ENCODE measurements at places on chromosomes 12 and 14. TPM values are rescaled to one million over a fixed set of nuclear protein-coding genes. Genes with fewer than 3 reads are reported as not detected.

DNA sequence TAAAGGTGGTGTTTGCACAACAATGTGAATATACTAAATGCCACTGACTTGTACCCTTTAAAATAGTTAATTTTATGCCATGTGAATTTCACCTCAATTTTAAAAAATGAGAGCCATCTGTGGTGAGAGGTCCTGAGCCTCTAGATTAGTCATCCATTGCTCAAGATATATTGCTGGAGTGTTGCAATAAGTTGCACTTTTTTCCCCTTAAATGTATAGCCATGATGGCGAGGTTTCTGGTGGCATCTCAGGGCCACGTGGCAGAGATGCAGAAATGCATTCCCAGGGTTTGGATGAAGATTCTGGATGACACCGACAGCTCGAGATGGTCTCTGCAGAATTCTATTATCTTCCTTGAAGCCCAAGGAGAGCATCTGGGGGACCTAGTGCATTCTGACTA, 153.7 kb downstream of the AACS start:
- DNase-seq = no peak

DNA sequence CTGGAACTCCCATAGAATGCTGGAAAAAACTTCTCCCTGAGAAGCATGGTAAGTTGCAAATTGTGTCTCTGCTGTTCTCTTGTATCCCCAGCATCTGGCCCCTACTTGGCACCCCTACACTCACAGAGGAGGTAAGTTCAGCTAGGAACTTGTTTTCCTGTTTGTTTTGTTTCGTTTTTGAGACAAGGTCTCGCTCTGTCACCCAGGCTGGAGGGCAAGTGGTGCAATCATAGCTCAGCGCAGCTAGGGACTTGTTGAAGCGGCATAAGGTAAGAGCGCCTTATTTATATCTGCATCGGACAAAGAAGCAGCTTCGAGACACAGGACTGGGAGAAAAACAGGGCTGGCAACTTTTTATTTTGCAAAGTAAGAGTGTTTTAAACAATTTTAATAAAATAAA, 18.5 kb upstream of the ANO2 start:
- no peak for DNase-seq

DNA sequence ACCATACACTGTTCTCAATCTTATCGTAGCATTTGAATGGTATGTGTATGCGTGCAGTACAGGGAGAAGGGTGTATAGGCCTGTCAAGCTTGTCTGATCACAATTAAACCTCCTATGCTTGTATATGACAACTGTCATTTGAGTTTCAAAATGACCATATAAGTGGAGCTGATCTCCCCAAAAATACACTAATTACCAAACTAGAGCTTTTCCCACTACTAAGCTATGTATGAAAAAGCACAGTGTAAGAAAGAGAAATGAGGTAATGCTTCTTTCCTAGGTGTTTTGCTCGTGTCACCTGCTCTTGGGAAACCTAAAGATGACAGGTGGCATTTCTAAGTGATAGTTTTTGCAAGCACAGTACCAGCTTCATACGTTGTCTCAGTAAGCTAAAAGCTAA, 1.1 kb upstream of the STK38L start:
- DNase-seq = no peak

The ADAM21 gene
- total RNA-seq = not detected

DNA sequence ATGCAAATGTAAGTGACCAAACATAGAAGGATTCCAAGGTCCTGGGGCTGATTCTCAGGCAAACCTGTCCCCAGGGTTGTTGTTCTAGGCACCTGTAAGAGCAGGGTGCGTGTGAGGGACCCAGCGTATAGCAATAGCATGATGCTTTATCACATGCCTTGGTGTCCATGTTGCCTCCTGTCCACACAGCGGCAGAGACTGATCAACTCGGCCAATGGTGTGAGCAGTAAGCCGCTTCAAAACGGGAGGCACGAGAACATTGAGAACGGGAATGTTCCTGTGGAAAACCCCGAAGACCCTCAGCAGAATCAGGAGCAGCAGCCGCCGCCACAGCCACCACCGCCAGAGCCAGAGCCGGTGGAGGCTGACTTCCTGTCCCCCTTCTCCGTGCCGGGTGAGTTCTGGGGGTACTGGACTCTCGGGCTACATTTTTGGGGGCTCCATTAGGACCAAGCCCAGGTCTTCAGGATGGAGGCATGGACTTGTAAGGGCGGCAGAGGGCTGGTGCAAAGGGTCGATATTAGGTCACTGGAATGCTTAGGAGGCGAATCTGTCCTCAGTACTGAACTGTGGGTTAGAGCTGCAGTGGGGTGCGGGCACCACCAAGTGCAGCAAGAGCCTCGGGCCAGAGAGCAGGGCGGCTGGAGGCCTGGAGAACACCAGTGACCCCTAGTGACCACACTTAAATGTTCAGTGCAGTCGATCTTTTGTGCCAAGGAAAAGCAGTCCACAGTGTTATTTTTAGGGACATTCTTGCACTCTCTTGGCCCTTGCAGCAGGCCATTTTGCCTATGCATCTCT, 57.2 kb upstream of the RIN3 start:
- DNase-seq = peak; percentile 89

DNA sequence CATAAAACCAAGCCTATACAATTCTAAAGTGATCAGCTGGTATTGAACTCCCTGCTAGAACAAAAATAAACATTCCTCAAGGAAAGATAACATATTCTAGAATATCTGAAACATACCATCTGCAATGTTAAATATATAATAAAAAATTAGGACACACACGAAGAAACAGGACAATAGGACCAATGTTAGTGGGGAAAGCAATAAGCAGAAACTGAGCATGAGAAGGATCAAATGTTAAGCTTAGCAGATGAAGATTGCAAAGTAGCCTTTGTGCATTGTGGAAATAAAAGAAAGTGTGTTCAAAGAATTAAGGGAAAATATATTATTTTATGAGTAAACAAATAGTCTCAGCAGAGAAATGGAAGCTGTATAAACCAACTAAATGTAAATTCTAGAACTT, 180.8 kb downstream of the EPS8 start:
- DNase-seq = no peak

GRCh38 chr12:24591079-24591626, 357.7 kb downstream of the BCAT1 start:
- DNase-seq = no peak

- peak; percentile 96 for DNase-seq
Observed at GRCh38 chr12:56359851-56360767, at the start of gene STAT2. STAT2 (minus strand) TSS chr12:56360107; CDS start chr12:56356571, 3,536 bp downstream.

The CRACR2A gene
- 2.0 TPM for total RNA-seq

The VAMP1 gene
- total RNA-seq = 26.8 TPM

The KRT80 gene
- total RNA-seq = not detected

The CAPRIN2 gene
- 71.5 TPM for total RNA-seq

DNA sequence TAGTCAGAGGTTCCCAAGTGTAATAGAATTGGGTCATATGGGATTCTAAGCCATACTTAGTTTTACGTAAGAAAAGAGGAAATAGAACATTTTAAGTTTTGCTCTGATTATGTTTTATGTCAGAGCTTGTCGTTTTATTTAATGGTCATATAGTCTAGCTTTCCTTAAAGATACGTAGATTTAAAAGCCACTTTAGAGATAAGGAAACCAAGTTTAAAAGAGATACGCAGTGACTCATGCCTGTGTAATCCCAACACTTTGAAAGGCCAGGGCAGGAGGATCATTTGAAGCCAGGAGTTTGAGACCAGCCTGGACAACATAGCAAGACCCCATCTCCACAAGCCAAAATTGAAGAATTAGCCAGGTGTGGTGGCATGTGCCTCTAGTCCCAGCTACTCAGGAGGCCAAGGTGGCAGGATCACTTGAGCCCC, 19.5 kb downstream of the MAPK1IP1L start:
- no peak for DNase-seq

DNA sequence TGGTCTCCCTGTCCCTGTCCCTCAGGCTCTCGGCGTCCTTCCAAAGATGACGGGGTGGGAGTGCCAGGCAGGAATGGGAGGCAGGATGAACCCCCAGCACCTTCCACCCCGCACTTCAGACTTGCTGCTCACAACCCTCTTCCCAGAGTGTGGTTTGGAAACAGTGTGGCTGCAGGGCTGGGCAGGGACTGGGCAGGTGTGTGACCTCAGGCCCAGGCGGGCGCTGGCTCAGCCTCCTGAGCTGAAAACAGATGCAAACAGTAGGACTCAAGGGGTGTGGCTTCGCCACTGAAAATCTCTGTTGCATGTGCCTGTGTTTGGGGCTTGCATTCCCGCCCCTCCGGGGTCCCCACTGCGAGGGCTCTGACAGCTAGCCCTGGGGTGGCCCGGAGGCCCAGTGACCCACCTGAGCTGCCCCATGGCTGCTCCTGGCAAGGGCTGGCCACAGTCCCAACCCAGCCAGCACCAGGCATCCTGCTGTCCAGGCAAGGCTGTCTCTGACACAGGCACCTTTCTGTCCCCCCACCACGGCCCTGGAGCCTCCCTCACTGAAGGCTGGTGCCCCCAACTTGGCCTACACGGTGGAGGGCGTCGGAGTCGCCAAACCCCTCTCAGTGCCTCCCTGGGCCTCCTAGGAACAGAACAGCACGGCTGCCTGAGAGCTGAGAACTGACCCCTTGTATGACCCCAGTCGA, 46.1 kb downstream of the BEGAIN start:
- peak; percentile 65 for DNase-seq
